ENCODE measurements at places on chromosomes 7 and 10.

GRCh38 chr7:80646083-80646865 lies 7.8 kb downstream of the CD36 start:
- no peak for DNase-seq

DNA sequence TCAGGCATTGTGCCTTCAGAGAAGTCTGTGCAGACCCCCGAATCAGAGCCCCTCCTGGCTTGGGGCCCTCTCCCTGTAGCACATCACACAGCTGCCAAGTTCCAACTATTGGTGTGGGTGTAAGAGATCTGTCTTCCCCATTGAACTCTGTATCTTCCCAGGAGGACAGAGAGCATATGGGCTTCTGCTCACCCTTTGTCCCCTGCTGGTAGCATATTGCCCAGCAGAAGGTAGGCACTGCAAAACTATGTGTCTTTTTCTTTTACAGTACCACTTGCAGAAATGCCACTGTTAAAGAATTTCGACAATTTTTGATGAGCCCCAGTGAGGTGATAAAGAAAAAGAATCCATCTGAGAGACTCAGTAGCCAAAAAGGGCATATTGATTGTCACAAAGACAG lies 59.6 kb downstream of the NPY start:
- DNase-seq = no peak

DNA sequence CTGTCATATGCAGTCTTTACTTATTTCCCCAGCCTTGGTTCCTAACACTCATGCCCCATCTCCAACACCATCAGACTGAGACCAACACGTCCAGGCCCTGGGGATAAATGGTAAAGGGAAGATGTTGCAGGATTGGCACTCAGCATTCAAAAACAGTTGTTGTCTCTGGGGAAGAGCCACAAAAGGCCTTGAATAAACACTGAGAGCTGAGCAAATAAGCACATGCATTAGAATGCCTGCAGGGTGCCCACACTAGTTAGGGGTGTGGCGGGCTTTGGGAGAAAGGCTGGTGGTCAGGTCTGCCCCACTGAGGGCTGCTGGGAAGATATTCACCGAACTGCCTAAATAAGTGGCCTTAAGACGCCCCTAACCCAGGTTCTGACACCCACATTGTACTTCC lies 391.0 kb downstream of the GFRA1 start:
- no peak for DNase-seq

DNA sequence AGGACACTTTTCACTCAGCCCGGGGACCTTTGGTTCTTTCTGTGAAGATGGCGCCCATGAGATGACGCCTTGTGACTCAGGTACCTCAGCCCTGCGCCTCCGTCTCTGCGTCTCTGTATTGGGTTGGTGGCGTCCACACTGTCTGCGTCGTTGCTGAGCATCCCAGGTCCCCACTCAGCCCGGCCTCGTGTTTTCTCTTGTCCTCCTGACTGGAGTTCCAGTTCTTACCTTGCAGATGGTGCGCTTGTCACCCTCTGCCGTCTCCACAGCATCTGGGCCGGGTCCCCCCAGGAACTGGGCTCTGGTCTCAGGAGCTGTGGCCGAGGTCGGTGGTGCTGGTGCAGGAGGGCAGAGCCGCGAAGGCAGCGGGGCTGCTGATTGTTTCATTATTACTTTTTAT lies 150.4 kb downstream of the WDR37 start:
- no peak for DNase-seq

DNA sequence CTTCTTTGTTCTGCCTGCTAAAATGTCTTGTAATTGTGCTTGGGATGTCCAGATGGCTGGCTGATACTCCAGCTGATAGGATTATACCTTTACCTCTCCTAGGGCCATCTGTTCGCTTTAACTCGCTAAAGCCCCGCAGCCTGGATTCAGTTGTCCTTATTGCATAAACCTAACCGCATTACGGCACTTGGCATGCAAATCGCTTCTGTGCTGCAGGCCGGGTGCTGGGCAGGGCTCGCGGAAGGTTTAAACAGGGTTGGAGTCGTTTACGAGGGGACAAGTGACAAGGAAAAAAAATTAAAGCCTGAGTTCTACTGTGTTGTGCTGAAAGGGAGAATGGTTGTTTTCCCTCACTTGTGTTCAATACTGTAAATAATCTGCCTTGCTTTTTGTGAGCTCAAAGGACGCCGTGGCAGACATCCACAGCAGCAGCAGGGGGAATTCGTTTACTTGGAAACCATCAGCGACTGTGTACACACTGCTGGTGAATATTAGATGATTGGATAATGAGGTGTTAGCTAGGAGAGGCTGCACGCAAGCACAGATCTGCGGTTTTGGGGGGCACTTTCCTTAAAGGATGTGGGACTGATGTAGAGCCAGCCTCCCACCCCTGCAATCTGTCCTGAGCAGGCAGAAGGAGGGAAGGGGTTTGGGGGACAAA lies 93.0 kb downstream of the EBF3 start:
- DNase-seq = no peak

DNA sequence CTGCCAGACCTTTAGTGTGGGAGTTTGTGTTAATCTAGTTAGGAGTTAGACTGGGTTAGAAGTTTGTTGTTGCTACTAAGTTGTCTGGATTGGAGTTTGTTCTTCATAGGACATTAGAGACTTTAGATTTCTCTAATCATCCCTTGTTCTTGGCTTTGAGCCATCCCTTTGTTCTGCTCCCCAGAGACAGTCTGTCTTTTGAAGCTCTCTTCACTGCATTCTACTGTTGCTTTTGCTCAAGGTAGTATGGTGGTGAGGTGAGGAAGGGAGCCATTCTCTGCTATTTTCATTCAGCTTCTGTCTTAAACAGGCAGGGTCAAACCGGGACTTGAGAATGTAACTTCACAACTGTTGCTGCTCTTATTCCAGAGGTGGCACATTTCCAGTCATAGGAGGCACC lies 10.4 kb upstream of the TARP start:
- DNase-seq = no peak

DNA sequence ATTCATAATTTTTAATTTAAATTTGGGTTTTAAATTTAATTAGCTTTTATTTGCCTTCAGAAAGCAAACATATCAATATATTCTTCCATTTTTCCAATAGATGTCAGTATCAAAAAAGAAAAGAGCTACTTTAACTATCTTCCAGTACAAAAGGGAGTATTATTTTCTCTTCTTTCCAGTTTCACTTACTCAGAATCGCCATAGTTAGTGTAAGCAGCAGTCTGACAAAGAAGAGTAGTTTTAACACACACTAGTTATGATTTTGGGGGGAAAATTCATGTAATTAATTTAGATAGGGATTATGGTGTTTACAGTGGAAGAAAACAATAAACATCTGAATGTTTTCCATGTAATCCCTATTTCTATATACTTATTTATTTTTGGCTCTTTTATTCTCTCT lies 272.6 kb upstream of the DGKB start:
- DNase-seq = no peak

- DNase-seq = no peak
Observed at GRCh38 chr7:146956853-146957252, 840.3 kb downstream of the CNTNAP2 start.

DNA sequence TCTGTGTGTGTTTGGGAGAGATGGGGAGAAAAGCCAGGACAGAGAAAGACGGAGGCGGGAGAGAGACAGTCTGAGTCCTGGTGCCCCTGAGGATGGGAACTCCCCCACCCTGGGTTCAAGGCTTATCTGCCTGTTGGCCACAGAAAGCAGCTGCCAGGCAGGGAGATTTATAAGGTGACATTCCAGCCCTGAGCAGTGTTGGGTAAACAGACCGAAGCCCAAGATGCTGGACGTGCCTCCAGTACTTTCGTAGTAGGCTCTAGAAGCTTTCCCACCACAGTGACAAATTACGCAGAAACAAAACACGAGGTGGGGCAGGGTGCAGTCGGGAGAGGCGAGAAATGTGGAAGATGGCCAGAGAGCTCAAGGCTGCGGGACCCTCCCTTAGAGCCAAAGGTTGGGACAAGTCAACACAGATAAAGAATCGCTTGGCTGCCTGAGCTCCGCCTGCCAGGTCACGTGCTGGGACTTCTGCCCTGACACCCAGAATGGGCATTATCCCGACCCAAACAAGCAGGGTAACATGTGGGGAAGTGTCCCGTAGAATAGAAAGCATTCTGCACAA lies 41.1 kb downstream of the CCDC3 start:
- no peak for DNase-seq

- DNase-seq = no peak
Observed at GRCh38 chr7:6273380-6273837, 985 bp upstream of the CYTH3 start.

DNA sequence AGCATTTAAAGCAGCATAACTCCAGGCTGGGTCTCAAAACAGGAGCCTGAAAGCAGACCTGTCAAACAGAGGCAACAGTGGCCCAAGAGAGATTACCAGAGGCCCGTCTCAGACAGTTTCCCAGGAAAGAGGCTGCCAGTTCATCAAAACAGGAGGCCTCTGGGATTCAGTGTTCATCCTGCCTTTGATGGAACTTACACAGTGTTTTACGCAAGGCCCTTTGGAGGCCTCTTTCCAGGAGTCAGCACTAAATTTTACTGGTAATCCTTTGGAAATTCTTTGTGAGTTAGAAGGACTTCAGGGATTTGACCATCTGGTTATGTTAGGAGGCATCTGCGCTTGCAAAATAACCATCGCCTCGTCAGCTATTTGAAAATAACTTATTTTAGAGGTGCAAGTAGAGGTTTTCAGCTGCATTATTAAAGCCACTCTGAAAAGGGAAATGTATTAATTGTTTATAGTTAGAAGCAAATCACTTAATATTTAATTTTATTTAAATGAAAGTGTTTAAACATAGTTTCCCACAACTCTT lies 501.2 kb upstream of the COBL start:
- DNase-seq = no peak

DNA sequence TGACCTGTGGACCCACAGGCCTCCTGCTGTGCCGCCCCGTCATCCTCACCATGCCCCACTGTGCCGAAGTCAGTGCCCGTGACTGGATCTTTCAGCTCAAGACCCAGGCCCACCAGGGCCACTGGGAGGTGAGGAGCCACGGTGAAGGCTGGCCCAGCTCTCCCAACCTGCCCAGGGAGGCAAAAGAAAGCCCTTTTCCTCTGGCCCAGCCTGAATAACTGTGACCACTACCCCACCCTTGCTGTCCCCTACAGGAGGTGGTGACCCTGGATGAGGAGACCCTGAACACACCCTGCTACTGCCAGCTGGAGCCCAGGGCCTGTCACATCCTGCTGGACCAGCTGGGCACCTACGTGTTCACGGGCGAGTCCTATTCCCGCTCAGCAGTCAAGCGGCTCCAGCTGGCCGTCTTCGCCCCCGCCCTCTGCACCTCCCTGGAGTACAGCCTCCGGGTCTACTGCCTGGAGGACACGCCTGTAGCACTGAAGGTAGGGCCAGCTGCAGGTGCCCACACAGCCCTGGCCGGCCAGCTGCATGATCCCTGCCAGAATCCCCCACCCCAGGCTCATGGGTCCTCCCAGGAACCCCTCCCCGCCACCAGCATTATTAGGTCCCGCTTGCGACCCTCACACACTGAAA lies 25.5 kb upstream of the SLC29A3 start:
- no peak for DNase-seq

GRCh38 chr7:12257582-12257981 lies 46.5 kb downstream of the TMEM106B start:
- no peak for DNase-seq

- DNase-seq = no peak
Observed at GRCh38 chr10:112374724-112375541, 1.0 kb downstream of the ACSL5 start.

GRCh38 chr10:21308018-21308417 lies 217.5 kb downstream of the SKIDA1 start:
- DNase-seq = no peak

- peak; percentile 10 for DNase-seq
Observed at GRCh38 chr7:41709621-41710020, 6.7 kb upstream of the INHBA start.

DNA sequence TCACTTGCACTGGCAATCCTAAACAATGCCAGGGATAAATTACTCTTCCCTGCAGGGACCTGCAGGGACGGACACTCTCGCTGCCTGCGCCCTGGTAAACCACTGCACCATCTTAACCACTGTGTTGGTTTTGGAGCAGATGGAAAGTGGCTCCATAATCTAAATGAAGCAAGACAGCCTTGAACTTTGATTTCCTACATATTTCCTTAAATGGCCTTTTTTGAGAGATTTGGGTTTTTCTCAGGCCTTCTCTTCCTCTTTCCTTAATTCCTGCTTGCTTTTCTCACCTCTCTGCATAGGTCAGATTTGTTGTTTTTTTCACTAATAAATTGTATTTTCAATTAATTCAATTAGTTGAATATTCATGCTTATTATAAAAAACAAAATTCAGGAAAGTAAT lies 2.8 kb downstream of the PILRA start:
- DNase-seq = no peak

DNA sequence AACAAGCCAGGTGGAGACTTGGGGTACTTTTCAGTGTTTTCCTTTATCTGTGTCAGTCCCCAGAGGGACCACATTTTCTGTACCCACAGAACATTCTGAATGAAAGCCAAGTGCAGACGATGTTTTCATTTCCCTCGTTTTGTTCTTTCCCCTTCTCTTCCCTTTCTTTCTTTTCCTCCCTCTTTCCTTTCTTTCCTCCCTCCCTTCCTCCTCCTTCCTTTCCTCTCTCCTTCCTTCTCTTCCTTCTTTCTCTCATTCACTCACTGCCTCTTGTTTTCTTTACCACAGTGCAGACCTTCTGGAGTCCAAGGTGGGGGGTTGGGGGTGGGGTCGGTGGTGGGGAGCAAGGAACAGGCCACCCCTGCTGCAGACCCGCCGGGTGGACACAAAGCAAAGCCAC lies 141.4 kb upstream of the MKI67 start:
- DNase-seq = no peak

DNA sequence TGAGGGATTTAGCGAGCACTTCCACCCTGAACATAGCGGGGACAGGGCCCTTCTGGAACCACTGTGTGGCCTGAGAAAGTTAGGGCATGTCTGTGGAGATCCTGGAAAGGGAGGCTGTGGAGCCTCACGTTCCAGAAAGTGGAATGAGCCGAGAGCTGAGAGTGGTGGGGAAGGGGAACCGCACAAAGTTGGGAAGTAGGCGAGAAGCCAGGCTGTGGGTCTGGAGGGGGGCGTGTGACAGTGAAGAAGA lies 10.4 kb upstream of the PAX2 start:
- DNase-seq = no peak

- DNase-seq = no peak
Observed at GRCh38 chr7:14673202-14673601, 229.3 kb downstream of the DGKB start.

DNA sequence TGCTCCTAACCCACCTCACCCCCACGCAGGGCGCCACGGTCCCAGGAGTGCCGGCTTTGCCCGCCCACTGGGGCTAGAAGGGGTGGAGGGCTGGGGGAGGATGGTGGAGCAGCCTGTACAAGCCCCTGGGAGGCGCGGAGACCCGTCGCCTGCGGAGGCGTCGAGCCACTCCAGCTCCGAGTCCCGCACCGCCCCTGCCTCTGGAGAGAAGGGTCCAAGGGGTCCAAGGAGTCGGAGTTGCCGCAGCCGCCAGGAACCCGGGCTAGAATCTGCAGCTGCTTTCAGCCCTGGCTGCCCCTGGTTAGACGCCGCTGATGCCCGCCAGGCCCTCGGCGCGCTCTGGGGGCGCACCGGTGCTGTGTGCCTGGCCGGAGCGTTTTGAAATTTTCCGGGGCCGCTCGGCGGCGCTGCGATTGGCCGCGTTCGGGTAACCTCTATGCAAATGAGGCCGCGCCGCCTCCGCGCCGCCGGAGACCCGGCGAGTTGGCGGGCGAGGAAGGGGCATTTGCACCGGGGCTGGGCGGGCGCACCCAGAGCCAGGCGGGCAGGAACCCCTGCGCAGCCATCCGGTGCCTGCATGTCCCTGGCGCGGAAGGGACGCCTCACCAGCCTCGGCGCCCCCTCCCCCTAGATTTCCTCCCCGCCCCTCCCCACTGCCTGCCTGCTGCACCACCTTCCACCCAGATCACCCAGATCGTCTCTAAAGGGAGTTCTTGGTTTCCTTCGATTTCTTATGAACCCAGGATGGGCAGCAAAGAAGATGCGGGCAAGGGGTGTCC lies at the start of gene HMX2:
HMX2 (plus strand) TSS at position 502 of the 779 bp plus-strand sequence; CDS start at position 745, 243 bp downstream.
- no peak for DNase-seq
